Smooth muscle cell of the umbilical artery (primary cell): ENCODE measurements at places on chromosomes 5 and 9. TPM values are rescaled to one million over a fixed set of nuclear protein-coding genes. Genes with fewer than 3 reads are reported as not detected.

TMC1 gene
- total RNA-seq, result under 0.01 and 0.28 TPM in 2 replicates

SLC25A2 gene
- 0.28 and 0.30 TPM in 2 replicates for total RNA-seq

KCNV2 gene
- not detected in 2 replicates for total RNA-seq

LCN9 gene
- not detected in 2 replicates for total RNA-seq

MCIDAS gene
- not detected in 2 replicates for total RNA-seq

RASEF gene
- total RNA-seq, result 0.28 and 0.59 TPM in 2 replicates

EDIL3 gene
- 182 and 237 TPM in 2 replicates for total RNA-seq

HSD17B3 gene
- not detected in 2 replicates for total RNA-seq

TTC23L gene
- 0.05 and 0.30 TPM in 2 replicates for total RNA-seq

LHX3 gene
- total RNA-seq, result not detected in 2 replicates
